ENCODE measurements at places on chromosomes 7 and 10. TPM values are rescaled to one million over a fixed set of nuclear protein-coding genes. Genes with fewer than 3 reads are reported as not detected.

DNA sequence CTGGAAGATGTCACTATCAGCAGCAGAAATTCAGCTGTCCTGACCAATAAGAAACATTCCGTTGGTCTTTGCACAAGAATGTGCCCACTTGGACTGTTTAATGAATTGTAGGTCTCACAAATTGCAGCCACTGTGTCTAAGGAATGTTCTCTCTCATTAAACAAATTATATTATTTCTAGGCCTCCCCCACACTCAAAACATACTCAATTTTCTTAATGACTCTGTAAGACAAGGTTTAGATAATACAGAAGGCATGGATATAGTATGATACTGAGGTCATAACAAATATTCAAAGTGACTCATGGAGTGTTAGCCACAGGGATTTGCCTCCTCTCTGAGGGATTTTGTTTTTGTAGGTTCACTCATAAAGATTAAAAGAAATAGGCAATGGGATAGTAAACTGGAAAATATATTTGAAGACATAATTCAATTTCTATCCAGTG lies 197.5 kb downstream of the PTN start:
- no peak for DNase-seq

The WIPF3 gene
- not detected for total RNA-seq

The FUOM gene
- 64.2 TPM for total RNA-seq

The PGAM2 gene
- total RNA-seq, result not detected

DNA sequence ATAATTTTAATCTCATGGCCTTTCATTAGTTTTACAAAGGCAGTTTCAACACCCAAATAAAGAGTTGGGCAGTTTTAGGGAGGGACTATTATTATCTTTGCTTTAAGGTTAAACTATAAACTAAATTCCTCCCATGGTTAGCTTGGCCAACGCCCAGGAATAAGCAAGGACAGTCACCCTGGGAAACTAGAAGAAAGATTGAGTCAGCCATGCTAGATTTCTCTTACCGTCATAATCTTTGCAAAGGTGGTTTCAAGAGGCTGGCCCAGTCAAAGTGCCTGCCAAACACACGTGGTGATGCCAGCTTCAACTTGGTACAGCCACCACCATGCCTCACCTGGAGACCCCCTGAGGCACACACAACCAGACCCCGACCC lies 317.4 kb upstream of the SP8 start:
- DNase-seq, result no peak

The AKR1B15 gene
- total RNA-seq, result 1.2 TPM

The ZKSCAN1 gene
- 60.6 TPM for total RNA-seq

- DNase-seq, result peak; percentile 94
These were observed 1.3 kb upstream of the C10orf67 start for GRCh38 chr10:23345861-23346260.

DNA sequence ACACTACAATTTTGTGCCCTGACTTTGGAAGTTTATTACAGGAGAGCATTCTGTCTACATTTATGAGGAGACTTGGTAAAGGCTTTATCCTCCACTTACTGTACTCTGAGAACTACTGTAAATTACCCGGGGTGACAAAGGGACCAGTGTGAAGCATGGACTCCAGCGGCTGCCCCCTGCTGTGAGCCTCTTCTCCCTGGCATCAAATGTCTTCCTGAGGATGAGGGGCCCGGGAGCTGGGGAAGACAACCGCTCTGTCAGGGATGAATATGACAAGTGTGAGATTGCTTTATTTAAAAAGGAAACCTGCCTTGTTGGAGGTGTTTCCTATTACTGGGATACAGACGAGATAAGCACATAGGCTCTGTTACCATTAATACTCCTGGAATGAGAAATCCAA lies 714.8 kb downstream of the CCSER2 start:
- DNase-seq, result no peak

GRCh38 chr10:92750791-92751533 lies 61.2 kb downstream of the HHEX start:
- no peak for DNase-seq

- DNase-seq, result no peak
These were observed 42.5 kb downstream of the ABLIM1 start for GRCh38 chr10:114615600-114616007.

The ATOH7 gene
- total RNA-seq, result not detected

GRCh38 chr10:77854115-77854514 lies 72.4 kb downstream of the DLG5 start:
- DNase-seq, result no peak

The ASB10 gene
- total RNA-seq, result not detected

GRCh38 chr7:37338966-37339365 lies 109.7 kb downstream of the ELMO1 start:
- DNase-seq, result no peak

The ST8SIA6 gene
- not detected for total RNA-seq
